ENCODE measurements at places on chromosomes 7 and 10. TPM values are rescaled to one million over a fixed set of nuclear protein-coding genes. Genes with fewer than 3 reads are reported as not detected.

The TRA2A gene
- 97.9 TPM for total RNA-seq

The ZSCAN25 gene
- 19.8 TPM for total RNA-seq

The ZNF239 gene
- total RNA-seq: 6.2 TPM

The YWHAG gene
- 94.7 TPM for total RNA-seq

The CALCR gene
- total RNA-seq: 0.62 TPM

The ODAD2 gene
- 0.80 TPM for total RNA-seq

GRCh38 chr10:103067484-103067883 is 125.6 kb downstream of the NT5C2 start:
- DNase-seq: no peak

DNA sequence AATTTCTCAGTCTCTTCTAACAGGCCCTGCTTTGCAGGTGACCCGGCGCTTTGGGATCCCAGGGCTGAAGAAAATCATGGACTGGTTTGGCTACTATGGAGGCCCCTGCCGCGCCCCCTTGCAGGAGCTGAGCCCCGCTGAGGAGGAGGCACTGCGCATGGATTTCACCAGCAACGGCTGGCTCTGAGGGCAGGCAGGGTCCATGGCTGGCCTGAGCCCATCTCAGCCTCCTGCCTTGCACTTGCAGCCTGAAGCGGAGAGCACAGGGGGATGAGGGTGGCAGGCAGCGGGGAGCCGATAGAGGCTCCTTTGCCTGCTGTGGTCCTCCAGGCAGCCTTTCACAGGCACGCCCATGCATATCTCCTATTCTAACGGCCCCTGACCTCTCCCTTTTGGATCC is 21.8 kb downstream of the MORN4 start:
- no peak for DNase-seq

- DNase-seq: no peak
Measured at GRCh38 chr7:122258971-122259370, 45.6 kb downstream of the FEZF1 start.

- DNase-seq: no peak
Measured at GRCh38 chr10:61608255-61609033, 54.3 kb upstream of the CABCOCO1 start.

GRCh38 chr10:117477961-117478670 is 64.4 kb upstream of the EMX2 start:
- no peak for DNase-seq

GRCh38 chr10:76729841-76730487 is 907.6 kb downstream of the KCNMA1 start:
- DNase-seq: no peak

GRCh38 chr10:60717852-60718251 is 60.4 kb upstream of the CDK1 start:
- no peak for DNase-seq

- DNase-seq: no peak
Measured at GRCh38 chr10:29140151-29140550, 148.7 kb upstream of the LYZL1 start.

GRCh38 chr10:63677001-63677400 is 155.8 kb downstream of the REEP3 start:
- no peak for DNase-seq

DNA sequence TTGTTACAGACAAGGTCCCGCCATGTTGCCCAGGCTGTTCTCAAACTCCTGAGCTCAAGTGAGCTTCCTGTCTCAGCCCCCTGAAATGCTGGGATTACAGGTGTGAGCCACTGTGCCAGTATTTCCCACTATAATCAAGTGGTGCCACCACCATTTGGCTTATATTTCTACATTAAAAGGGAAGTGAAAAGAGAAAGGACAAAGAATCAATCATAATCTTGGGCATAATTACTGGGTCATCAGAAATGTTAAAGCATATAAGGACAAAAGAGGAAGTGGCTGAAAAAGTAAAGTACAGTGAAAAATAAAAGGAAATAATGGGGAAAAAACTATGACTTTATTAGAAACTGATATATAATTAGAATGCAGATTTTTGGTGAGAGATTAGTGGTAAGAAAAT is 25.7 kb upstream of the ENTPD1 start:
- no peak for DNase-seq

DNA sequence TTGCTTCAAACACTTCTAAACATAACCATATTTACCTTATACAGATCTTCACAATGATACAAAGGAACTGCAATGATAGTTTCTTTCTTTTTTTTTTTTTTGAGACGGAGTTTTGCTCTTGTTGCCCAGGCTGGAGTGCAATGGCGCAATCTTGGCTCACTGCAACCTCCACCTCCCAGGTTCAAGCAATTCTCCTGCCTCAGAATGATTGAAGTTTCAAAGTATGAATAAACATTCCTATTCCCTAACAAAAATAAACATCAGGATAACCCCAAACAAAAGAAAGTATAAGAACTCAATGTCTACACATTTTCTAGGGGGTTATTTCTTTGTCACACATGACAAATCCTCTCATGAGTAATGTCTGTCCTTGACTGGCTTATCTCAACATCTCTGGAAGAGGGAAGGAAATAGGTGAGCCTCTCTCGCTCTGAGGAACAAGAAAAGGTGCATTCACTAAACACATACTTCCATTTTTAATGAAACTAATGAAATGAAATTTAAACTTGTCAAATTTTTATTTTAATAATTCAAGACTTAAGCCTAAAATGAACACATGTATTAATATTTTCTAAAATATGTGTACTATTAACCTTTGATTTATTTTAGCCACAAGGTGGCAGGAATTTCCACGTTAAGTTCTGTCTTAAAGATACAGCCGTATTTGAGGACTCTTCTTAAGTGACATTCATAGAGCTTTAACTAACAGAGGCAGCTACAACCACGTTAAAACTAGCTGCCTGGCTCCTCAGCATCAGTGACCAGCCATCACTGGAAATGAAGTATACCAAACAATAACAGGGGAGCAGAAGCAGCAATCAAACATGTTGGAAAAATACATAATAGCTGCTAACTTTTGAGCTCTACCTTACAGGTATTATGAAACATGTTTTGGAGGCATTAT is 58.3 kb downstream of the MALSU1 start:
- DNase-seq: no peak
